ENCODE measurements at places on chromosomes 2 and 18.

DNA sequence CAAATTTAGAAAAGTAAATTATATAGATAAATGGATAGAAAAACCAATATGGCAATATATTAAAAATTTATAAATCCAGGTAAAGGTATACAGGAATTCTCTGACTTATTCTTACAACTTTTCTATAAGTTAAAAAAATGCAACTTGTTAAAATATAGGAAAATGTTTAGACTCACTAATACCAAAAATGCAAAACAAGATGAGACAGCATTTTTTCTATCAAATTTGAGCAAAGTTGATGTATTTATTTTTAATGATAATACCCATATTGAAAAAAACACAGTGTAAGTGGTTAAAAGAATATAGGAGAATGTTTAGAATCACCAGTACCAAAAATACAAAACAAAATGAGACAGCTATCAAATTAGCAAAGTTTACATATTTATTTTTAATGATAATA lies 35.7 kb downstream of the OSGEPL1 start:
- no peak for DNase-seq

DNA sequence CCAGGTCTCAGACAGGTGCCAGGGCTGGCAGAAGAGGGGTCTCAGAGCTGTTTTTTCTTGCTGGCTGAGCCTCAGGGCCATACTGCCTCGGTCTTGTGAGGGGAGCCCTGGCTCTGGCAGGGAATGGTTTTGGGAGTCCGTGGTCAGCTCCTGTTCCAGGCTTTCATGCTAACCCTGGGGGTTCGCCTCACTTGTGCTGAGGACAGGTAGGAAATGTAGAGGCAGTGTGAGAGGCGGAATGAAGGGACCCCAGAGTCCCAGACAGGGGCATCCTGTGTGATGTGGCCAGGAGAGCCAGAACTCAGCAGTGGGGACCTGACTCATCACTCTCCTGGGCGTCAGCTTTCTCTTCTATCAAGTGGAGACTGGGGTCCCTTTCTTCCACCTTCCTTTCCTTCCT lies 5.7 kb upstream of the CELF4 start:
- DNase-seq, result no peak

GRCh38 chr2:48272199-48272598 lies 257.8 kb upstream of the STON1 start:
- DNase-seq, result no peak

DNA sequence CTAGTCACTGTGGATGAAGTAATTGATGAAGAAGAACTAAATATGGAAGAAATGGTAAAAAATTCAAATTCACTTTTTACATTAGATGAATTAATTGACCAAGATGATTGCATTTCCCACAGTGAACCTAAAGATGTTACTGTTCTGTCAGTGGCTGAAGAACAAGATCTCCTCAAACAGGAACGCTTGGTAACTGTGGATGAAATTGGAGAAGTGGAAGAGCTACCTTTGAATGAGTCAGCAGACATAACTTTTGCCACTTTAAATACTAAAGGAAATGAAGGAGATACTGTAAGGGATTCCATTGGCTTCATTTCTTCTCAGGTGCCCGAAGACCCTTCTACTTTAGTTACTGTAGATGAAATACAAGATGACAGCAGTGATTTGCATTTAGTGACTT lies 26.6 kb upstream of the DYSF start:
- DNase-seq, result no peak

GRCh38 chr18:70355620-70356385 lies 67.0 kb downstream of the SOCS6 start:
- DNase-seq, result no peak

GRCh38 chr2:128773641-128774319 lies 455.1 kb upstream of the HS6ST1 start:
- DNase-seq, result no peak

DNA sequence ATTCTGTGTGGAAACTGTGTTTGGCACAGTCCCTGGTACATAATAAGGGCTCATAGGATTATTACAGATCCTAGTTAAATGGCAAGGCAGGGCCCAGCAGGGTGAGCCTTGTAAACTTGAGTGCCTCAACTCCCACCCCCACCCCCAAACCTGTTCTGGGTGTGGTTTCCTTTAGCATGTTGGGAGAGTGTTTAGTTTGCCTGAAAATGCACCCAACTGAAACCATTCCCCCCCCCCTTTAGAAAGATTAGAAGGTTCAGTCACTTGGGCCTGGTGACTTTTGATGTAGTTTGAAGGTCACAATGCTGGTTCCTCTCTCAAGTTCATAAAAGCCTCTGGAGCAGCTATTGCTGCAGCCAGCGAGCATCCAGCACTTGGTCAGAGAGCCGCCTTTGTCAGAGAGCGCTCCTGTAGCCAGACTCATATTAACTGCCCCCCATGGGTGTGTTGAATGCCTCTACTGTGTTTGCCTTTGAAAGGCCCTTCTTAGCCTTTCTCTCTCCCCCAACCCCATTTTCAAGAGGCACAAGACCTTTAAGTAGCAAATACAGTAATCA lies 113.7 kb downstream of the SPTBN1 start:
- no peak for DNase-seq

DNA sequence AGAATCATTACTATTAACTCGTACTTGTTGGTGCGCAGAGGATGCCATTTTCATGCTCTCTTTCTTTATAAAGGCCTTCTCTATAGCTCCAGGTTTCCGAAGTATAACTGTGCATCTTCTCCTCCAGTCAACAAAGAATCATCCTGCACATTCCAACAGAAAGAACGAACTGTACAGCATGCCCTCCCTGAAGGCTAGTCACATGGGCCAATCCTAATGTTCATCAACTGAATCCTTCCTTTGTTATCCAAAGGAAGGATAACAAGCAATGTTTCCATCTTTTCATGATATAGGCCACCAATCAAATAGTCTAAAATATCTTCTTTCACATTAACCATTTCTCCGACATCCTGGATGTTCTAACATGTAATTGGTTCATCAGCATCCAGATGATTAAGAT lies 66.9 kb upstream of the LDLRAD4 start:
- DNase-seq, result no peak

DNA sequence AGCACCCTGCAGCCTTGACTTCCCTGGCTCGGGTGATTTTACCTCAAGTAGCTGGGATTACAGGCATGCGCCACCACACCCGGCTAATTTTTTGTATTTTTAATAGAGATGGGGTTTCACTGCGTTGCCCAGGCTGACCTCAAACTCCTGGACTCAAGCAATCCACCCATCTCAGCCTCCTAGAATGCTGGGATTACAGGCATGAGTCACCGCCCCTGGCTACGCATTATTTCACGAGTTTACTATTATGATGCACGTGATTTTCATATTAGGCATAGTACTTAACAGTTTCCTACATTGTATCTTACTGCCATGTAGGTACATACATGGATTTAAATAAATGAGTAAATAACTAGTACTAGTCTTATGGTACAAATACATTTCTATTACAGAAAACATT lies 4.4 kb downstream of the DYNC2LI1 start:
- DNase-seq, result no peak

DNA sequence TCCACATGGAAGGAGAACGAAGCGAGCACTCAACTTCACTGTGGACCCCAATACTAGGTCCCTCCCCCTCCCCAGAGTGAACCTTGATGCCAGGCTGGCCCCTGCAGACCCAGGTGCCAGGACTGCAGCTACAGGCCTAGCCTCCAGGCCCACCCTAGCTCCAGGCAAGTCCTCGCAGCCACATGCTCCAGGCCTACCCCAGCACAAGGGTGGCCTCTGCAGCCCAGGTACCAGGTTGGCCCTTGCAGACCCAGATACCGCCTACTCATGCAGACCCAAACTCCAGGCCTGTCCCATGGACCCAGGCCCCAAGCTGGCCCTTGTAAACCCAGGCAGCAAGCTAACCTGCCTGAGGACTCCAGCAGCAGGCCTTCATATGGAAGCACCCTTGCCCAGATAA lies 44.2 kb downstream of the KCNG2 start:
- no peak for DNase-seq

DNA sequence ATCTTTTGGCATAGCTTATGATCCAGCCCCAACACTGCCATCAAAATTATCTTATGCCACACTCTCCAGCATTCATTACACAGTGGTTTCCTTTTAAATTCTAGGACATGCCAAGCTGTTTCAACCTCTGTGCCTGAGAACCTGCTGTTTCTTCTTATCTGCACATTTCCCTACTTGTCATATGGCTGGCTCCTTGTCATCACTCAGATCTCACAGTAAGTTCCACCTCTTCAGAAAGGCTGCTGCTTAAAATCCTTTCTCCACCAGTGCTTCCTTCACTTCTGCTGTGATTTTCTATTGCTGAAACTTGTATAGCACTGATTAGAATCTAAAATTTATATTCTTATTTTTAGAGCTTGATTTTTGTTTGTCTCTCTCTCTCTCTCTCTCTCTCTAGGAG lies 43.4 kb downstream of the MC4R start:
- DNase-seq, result no peak
